ENCODE measurements at places on chromosomes 3 and 15.

- no peak for DNase-seq
Measured at GRCh38 chr3:36877930-36878685, 66.7 kb downstream of the TRANK1 start.

GRCh38 chr3:69566275-69566674 lies 173.0 kb upstream of the MITF start:
- no peak for DNase-seq

- no peak for DNase-seq
Measured at GRCh38 chr3:46186471-46187340, 21.4 kb downstream of the CCR1 start.

- no peak for DNase-seq
Measured at GRCh38 chr3:44511238-44511566, 33.7 kb upstream of the ZNF445 start.

GRCh38 chr15:83991163-83991562 lies 244.4 kb upstream of the GOLGA6L4 start:
- no peak for DNase-seq

DNA sequence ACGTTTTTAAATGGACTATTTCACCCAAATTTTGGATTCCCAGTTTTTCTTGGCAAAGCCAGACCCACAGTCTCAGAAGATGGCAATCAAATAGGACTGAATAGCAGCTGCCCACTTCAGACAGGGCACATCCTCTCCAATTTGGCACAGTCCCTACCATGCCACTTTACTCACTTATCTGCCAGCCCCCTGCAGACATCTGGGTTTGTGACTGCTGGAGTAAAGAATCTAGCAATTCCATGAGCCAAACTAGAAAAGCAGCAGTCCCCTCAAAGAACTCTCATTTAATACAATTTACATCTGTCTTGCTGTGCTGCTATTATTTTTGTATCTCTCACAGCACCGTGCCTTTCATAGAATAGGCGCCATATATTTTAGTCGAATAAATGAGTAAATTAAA lies 16.0 kb upstream of the LRRN1 start:
- no peak for DNase-seq

DNA sequence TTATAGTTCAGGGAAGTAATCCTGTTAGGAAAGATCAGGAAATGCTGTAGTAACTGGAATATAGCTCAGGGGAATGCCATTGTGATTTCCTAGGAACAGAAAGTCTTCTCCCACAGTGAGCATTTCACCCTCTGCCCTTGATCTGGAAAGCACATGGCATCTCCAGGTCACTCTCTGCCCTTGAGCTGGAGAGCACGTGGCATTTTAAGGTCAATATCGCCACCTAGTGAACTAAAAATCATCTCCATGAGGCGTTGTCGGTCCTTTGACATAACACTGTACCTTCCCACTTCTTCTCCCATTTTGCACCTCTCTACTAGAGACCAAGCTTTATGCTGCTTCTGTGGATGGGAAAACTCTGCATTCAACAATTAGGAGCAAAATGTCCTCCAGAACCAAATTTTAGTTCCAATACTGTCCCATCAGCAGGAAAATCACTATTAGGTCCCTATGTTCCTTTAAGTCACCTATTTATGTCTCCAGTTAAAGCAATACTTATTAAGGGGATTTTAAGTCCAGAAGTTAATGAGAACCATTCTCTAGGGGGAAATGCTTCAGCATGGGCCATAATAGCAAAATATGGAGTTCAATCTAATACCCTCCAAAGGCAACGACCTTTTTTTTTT lies 54.7 kb upstream of the GK5 start:
- DNase-seq, result peak; percentile 78

DNA sequence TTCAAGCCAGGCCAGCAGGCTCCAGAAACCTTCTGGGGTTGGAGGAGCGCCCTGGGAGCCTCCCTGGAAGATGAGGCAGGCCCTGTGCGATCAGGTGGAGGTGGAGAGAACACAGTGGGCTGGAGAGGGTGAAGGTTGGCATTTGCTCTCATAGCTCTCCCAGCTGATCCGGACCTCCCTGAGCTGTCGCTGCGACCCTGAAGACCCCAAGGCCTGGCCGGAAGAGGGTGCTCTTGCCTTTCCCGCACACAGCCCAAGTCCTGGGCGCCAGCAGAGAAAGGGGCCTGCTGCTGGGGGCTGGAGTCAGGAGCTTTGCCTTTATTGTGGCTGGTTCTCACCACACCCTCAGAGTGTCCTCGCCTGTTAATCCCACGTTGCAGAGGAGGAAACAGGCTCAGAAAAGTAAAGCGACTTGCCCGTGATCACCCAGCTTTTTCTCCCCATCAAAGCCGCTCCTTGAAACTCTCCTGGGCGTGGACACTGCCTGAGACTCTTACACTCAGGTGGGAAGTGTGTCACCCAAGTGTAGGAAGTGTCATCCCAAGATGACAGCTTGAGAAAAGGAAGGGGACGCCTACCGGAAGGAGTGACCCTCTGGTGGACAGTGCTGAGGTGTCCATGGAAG lies 8.6 kb upstream of the RPL29 start:
- peak; percentile 18 for DNase-seq

- DNase-seq, result peak; percentile 45
Measured at GRCh38 chr3:31300456-31301443, 232.0 kb upstream of the STT3B start.

GRCh38 chr3:14631101-14631497 lies 20.5 kb upstream of the CCDC174 start:
- no peak for DNase-seq

DNA sequence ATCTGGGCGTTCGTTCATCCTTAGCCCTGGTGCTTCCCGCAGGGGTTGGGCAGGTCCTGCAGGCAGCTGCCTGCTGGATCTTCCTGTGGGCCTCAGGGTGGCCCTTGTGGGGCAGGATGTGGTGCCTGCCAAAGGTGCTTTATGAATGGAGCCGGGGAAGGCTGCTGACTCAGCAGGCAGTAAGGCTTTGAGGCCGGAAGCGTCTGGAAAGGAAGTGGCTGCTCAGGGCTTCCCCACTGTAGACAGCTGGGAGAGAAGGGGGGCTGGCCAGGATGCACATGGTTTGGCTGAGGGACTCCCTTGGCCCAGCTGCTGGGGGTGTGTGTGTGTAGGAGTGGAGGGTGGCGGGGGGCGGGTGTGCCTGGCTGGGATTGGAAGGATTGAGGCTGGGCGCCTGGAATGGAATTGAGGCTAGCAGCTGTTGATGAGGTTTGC lies 12.9 kb downstream of the CD276 start:
- DNase-seq, result no peak

- no peak for DNase-seq
Measured at GRCh38 chr3:69321301-69322157, 64.4 kb downstream of the FRMD4B start.

- DNase-seq, result no peak
Measured at GRCh38 chr15:90660195-90660998, 56.7 kb upstream of the BLM start.

DNA sequence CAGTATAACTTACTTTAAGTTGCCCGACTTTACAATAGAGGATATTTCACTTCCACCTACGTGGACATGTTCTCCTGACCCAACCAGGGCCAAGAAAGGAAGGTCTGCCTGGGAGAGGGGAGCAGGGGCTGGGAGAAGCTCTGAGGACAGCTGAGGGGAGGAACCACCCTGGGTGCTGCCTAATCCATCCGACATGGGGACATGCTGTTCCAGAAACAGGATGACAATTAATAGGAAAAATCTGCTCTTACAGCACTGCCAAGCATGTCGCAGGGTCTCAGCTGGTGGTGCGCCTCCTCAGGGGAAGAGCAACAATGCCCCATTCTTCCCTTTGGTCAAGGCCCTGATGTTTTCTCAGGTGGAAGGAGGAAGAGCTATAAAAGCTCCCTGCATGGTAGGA lies 132.3 kb downstream of the NTRK3 start:
- no peak for DNase-seq

DNA sequence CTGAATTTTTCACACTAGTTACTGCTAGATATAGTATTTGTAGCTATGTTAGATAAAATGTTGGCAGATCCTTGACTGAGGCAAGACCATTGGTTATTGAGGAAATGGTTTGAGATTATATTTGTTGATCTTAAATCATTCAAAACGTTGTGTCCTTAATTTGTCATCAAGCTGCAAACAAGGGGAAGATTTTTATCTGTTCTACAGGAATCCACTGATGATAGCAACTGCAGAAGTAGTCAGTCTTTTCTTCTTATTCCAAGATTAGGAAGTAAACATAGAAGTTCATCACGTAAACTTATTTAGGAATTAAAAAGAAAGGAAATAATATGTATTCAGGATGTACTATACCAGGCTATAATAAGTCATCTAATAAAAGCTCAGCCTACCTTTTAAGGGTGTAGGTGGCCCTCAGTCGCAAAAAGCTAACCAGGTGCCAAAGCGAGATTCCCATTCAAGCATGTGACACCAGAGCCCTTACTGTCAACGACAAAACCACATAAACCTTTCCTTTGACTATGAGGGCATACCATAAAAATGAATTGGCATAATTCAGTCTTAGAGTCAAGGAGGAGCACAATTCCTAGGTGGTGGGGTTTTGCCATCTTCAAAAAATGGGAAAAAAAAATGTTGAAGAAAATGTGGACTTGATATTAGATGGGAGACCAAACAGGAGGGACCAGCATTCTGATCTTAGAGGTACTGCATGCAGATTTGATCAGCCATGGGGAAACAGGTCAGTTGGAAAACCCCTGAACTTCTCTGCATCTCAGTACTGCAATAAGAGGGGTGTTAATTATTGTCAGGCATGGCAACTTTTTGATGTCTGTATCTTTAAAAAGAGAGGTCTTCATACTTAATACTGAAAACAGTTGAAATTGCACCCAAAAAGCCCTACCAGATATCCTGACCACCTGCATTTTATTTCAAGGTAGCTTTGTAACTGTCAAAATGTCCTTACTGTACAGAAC lies 212.5 kb upstream of the UBE2E1 start:
- no peak for DNase-seq

DNA sequence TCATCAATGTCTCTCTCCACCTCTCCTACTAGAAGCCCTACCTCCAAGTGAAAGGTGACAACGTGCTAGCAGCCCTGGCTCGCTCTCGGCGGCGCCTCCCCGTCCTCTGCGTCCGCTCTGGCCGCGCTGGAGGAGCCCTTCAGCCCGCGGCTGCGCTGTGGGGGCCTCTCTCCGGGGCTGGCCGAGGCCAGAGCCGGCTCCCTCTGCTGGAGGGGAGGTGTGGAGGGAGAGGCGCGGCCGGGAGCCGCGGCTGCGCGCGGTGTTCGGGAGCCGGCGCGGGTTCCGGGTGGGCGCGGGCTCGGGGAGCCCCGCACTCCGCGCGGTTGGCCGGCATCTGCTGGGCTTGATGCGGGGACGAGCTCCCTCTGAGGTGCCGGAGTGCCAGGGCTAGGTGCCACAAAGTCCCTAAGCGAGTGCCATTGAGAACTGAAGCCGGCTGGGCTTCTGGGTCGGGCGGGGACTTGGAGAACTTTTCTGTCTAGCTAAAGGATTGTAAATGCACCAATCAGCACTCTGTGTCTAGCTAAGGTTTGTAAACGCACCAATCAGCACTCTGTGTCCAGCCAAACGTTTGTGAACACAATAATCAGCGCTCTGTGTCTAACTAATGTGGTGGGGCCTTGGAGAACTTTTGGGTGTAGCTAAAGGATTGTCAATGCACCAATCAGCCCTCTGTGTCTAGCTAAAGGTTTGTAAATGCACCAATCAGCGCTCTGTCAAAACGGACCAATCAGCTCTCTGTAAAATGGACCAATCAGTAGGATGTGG lies 84.8 kb upstream of the ARRDC4 start:
- DNase-seq, result peak; percentile 11

GRCh38 chr3:178384321-178385230 lies 151.7 kb upstream of the KCNMB2 start:
- DNase-seq, result peak; percentile 51

DNA sequence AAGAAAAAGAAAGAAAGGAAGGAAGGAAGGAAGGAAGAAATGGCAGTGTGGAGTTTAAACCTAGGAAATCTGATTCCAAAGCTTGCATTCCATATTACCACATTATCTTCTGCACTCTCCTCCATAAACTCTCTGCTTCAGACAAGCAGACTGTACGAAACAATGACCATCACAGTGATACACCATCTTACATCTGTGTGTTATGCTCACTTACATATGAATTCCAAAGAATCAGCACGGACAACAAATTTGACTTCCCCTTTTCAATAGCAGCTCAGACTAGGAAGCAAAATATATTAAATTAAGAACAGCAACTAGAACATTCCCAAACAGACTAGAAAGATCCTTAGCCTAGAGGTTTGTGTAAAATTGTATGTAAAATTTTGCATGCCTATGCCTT lies 18.0 kb upstream of the PPM1L start:
- DNase-seq, result no peak

- peak; percentile 82 for DNase-seq
Measured at GRCh38 chr15:30824518-30825195, 79.1 kb upstream of the FAN1 start.

All from NCI-H146 (cell line).